Esophagus muscularis mucosa (tissue), 4 donors: ENCODE measurements at places on chromosomes 3 and 15. TPM values are rescaled to one million over a fixed set of nuclear protein-coding genes. Genes with fewer than 3 reads are reported as not detected.
A peak's percentile ranks its signal among the peaks of the same experiment; 100 is the strongest.

The MELTF gene
- total RNA-seq = 4.8 TPM

- no peaks in the 10 kb centered on the region for H3K36me3 ChIP-seq
- DNase-seq = no peak
- H3K4me3 ChIP-seq = no peak overlapping the region
- H3K27ac ChIP-seq = no peak overlapping the region
- no peaks in the 10 kb centered on the region for H3K27me3 ChIP-seq
- H3K4me1 ChIP-seq = no peaks in the 10 kb centered on the region
Observed at GRCh38 chr3:55636300-55637195, 149.4 kb upstream of the WNT5A start.

GRCh38 chr15:78353093-78353492 lies 12.9 kb downstream of the CRABP1 start:
- no peak overlapping the region for H3K4me3 ChIP-seq
- no peak overlapping the region for H3K27ac ChIP-seq
- no peak for DNase-seq

GRCh38 chr3:63807961-63808565 lies 11.0 kb upstream of the C3orf49 start:
- no peak for DNase-seq
- H3K4me1 ChIP-seq = no peaks in the 10 kb centered on the region
- no peak overlapping the region for H3K27ac ChIP-seq
- no peak overlapping the region for H3K4me3 ChIP-seq
- no peaks in the 10 kb centered on the region for H3K36me3 ChIP-seq

GRCh38 chr3:71244826-71245488 lies 338.6 kb downstream of the FOXP1 start:
- H3K27me3 ChIP-seq = no peaks in the 10 kb centered on the region
- peaks cover 90% of the 10 kb centered on the region for H3K4me1 ChIP-seq
- H3K36me3 ChIP-seq = no peaks in the 10 kb centered on the region
- H3K27ac ChIP-seq = peak overlapping the region; percentile 81
- DNase-seq = no peak

- no peaks in the 10 kb centered on the region for H3K36me3 ChIP-seq
- H3K27me3 ChIP-seq = no peaks in the 10 kb centered on the region
- no peak overlapping the region for H3K27ac ChIP-seq
- H3K4me1 ChIP-seq = no peaks in the 10 kb centered on the region
- DNase-seq = no peak
Observed at GRCh38 chr3:127182431-127182830, 10.5 kb upstream of the PRR23E start.

GRCh38 chr15:87760547-87761314 lies 495.8 kb downstream of the NTRK3 start:
- H3K27me3 ChIP-seq = no peaks in the 10 kb centered on the region
- no peak for DNase-seq
- H3K4me1 ChIP-seq = no peaks in the 10 kb centered on the region
- H3K36me3 ChIP-seq = no peaks in the 10 kb centered on the region

DNA sequence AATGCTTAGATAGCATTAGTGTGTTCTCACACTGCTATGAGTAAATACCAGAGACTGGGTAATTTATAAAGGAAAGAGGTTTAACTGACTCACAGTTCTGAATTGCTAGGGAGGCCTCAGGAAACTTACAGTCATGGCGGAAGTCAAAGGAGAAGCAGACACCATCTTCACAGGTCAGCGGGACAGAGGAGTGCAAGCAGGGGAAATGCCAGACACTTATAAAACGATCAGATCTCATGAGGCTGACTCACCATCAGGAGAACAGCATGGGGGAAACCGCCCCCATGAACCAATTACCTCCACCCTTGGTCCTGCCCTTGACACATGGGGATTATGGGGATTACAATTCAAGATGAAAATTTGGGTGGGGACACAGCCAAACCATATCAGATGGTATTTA lies 381.5 kb upstream of the DPPA4 start:
- H3K4me1 ChIP-seq = no peaks in the 10 kb centered on the region
- no peaks in the 10 kb centered on the region for H3K27me3 ChIP-seq
- DNase-seq = no peak
- H3K36me3 ChIP-seq = no peaks in the 10 kb centered on the region
